CD4-positive, alpha-beta T cell treated with Interferon alpha-2 for 1 hour (primary cell): ENCODE measurements at places on chromosomes 7 and 10.
A peak's percentile ranks its signal among the peaks of the same experiment; 100 is the strongest.

DNA sequence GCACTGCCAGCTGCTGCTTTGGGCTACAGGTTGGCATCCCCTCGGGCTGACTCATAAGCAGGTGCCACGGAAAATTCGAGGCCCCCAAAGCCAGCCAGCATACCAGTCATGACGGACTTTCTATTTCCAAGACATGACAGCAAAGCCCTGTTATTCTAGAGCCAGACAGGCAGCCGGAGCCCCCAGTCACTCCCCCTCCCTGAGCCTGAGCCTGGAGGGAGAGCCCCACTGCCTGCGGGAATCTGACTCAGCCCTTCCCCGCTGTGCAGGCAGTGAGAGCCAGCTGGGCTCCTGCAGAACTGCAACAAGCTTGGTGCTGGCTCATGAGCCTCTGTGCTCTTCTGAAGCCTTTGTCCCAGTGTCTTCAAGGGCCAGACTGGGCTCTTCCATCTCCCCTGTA lies 15.8 kb downstream of the BTBD16 start:
- DNase-seq = no peak

- no peak for DNase-seq
Observed at GRCh38 chr7:87926581-87927461, 7.2 kb upstream of the ADAM22 start.

- no peak for DNase-seq
Observed at GRCh38 chr10:77386838-77387237, 250.8 kb downstream of the KCNMA1 start.

DNA sequence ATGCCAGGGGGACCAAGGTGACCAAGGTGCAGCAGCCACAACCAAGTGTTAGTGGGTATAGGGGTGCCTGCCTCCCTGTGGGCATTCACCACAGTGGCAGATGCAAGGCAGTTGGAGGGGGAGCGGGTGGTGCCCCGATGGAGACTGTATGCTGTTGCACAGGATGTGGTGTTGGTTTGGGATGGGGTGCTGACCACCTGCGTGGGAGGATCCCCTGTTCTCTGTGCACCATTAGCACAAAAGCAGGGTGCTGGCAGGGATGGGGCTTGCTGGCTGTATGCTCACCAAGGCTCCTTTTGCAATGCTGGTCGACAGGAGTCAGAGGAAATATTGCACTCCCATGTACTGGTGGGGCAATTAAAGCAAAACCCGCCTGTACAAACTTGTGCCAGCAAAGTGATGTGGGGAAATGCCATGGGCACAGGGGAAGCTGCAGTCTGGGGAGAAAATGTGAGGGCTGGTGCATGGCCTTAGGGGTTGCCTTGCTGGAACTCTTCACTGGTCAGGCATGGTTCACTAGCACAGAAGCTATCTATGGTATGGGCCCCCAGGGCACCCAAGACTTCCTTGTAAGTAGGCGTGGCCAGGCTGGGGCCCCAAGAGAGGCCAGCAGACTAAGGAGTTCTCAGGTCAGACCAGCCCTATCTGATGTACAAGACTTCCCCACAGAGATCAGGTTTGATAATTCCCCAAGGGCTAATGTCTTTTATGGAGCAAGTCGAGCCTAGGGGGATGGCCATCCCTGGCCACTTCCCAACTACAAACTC lies 51.9 kb upstream of the GNAT3 start:
- no peak for DNase-seq

DNA sequence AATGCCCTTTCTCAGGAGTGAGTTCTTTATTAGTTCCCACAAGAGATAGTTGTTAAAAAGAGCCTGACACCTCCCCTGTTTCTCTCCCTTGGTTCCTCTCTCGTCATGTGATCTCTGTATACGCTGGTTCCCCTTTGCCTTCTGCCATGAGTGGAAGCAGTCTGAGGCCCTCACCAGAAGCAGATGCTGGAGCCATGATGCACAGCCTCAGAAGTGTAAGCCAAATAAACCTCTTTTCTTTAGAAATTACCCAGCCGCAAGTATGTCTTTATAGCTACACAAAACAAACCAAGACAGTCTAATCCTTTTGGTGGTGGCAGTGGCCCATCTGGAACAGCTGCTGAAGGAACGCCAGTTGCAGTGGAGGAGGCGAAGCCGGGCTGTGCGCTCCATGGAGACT lies 9.3 kb downstream of the DNAJB9 start:
- DNase-seq = no peak

DNA sequence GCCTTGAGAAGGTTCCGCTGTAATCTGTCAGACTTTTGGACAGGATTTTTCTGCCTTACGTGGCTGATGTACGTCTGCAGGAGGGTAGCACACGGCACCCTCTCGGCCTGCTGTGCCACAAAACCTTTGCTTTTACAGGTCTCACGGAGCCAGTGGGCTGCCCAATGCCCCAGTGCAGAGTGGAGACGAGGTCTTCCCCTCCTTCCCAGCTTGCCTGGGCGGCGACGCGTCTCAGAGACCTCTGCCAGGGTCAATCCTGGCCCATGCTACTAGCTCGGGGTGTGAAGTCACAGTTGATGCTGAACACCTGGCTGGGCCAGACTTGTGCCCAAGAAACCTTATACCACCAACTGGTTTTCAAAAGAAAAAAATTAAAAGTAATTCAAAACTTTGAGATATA lies 526.4 kb downstream of the DNAJB6 start:
- no peak for DNase-seq

DNA sequence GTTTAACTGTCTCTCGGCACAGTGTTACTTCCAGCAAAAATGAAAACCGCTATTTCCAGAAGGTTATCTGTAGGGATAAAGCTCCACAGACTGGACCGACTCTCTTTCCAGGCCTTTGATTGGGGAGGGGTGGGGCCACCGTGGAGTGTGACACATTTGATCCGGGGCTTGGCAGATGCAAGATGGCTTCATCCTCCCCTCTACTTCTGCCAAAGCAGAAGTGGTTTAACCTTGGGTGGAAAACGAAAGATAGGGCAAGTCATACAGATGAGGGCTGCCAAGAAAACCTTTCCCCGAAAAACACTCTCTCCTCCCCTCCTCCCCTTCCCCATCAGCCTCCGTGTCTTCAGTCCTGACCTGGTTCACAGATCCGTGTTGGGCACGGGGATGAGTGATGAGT lies 139.7 kb upstream of the SH2B2 start:
- peak; percentile 23 for DNase-seq
